ENCODE measurements at places on chromosomes 3 and 15.

DNA sequence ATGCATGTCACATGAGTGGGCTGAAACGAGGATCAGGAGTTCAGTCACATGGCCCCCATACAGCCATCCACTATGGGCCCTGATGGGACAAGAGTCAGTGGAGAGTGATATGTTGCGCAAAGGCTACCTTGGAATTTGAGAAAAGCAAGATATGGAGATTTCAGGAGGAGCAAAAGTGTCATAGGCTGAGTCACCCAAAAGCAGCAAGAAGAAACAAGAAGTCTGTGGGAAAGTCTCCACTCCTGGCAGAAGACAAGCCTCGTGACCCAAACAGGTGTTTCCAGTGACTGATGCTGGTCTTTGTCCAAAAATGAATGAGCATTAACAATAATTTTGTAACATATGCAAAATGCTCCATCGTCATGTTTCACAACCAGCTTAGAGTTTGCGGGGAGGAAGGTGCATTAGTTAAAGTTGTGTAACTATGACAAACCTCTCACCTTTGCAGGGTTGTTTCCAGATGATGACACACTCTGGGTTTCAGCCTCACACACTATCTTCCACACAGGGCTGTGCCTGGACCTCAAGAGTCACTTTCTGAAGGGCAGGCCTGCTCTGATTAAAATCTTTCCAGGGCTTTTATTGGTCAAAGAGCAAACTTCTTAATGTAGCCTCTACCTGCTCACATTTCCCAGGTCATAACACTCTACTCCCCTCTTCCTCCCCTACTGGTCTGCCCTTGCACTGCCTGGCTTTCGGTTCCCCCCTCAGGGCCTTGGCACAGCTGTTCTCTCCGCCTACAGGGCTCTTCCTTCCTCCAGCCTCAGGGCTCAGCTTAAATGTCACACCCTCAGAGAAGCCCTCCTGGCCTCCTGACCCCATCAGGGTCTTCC lies 3.9 kb upstream of the DNASE1L3 start:
- no peak for DNase-seq

DNA sequence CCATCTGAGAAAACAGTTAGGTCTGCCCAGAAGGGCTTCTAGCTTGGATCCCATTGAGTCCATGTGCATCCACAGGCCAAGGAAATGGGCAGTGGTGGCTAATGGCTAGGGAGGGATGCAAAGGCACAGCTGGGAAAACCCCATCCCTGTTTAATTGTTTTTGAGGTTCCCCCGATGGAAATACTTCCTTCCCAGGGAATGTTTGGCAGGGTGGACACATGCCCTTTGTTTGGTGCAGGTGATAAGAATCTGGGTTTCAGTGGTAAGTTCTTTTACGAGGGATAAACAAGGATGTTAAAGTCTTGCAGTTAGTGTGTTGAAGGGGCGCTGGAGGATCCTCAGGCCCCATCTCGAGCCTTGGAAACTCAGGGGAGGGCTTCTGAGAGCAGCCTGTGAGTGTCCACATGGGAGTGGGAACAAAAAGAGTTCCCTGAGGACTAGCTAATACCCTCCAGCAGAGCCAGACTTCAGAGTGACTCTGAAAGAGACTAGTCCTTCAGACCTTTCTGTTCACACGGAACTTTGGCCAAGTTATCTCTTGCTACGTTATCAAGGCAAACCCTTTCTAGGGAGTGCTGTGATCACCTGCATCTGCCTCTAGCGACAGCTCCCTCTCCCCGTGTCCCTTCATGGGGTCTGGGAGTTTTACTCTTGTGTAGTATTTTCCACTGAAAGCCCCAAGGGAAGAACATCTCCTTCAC lies 17.4 kb downstream of the PTPRG start:
- no peak for DNase-seq

DNA sequence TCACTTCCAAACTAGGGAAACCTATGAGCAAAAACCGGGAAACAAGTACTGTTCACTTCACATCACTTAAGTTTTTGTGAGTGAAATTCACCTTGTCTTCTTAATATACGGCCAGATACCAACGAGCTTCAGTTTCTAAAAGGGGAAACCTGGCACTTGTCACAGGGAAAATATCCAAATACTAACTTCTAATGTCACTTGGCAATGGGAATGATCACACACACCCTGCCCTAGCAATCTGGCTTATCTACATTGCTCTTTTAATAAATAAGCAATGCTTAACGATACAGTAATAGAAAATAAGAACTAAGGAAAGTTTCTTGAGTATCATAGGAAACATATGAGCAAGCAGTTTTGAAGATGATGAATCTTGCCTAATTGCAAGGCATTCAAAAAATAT lies 34.6 kb upstream of the PLOD2 start:
- DNase-seq, result no peak

DNA sequence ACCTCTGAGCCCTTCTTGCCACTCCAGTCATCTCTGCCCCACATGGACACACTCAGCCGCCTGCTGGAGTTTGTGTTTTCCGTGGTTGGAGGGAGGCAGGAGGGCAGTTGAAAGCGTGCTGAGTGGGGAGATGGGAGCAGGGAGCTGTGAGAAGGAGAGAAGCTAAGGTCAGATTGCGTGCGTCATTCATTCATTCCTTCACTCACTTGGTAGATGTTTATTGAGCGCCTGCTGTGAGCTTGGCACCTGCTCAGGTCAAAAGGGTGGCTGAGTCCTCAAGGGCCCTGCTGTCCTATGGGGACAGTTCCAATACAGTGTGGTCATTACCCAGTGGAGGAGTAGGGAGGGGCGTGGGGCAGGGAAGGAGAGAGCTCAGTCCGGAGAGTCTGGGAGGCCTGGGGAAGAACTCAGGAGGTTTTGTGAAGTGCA lies 23.5 kb downstream of the LIMD1 start:
- no peak for DNase-seq

DNA sequence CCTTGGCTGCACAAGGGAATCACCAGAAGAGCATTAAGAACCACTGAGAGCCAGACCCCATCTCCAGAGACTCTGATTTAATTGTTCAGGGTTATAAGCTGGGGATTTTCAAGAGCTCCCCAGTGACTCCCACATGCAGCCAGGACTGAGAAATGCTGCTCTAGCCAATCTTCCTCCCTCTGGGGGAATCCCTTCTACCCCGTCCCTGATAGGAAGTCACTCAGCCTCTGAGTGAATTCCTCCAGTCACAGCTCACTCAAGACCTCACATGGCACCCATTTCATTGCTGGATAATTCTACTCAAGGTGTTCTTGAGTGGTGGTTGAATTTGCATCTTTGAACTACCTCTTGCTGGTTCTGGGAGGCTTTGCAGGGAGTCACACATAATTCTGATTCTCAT lies 10.7 kb downstream of the CCR3 start:
- no peak for DNase-seq

- no peak for DNase-seq
These were observed 21.9 kb downstream of the POLR2M start for GRCh38 chr15:57728436-57728835.

- DNase-seq, result no peak
These were observed 2.6 kb downstream of the SLMAP start for GRCh38 chr3:57758686-57759085.

- no peak for DNase-seq
These were observed 80.7 kb downstream of the DIPK2A start for GRCh38 chr3:144052275-144052674.

GRCh38 chr3:78580681-78581080 lies 1187.1 kb downstream of the ROBO1 start:
- no peak for DNase-seq

DNA sequence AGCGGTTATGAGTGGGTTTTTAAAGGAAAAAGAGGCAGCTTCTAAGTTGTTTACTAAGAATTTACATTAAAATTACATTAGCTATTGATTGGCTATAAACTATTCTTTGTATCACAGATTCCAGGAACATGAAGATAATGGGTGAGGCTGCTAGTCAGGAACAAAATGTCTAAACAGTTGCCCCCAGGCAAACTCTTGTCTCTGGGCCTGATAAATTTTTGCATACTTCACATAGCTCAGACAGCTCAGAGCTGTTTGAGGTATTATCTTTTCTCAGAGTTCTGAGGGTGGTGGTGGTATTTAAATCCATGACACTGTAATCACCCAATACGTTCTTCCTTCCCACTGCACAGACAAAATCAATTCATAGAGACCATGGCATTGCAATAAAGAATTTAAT lies 2.1 kb upstream of the HACD2 start:
- no peak for DNase-seq

Data from HuH-7.5 (cell line).